H1 (cell line): ENCODE measurements at places on chromosomes 12 and 14. TPM values are rescaled to one million over a fixed set of nuclear protein-coding genes. Genes with fewer than 3 reads are reported as not detected.

Gene VPS37B
- polyA plus RNA-seq: 15.7 and 17.2 TPM in 2 replicates

Gene GOLGA3
- 6.4 and 8.4 TPM in 2 replicates for polyA plus RNA-seq

Gene TTC5
- 6.4 and 9.1 TPM in 2 replicates for polyA plus RNA-seq

Gene AMIGO2
- 0.78 and 1.7 TPM in 2 replicates for polyA plus RNA-seq

Gene HSP90B1
- polyA plus RNA-seq: 88.9 and 161 TPM in 2 replicates

Gene RHEBL1
- 8.1 and 9.4 TPM in 2 replicates for polyA plus RNA-seq

Gene SLC17A8
- polyA plus RNA-seq: 0.05 and 0.14 TPM in 2 replicates

Gene P3H3
- polyA plus RNA-seq: 22.9 and 40.9 TPM in 2 replicates

Gene GALNT8
- 3.2 and 4.7 TPM in 2 replicates for polyA plus RNA-seq

Gene ZC3H10
- polyA plus RNA-seq: 4.0 and 5.1 TPM in 2 replicates

Gene TSHR
- 0.11 and 0.27 TPM in 2 replicates for polyA plus RNA-seq

Gene TPPP2
- not detected in 2 replicates for polyA plus RNA-seq

Gene SERPINA3
- not detected in 2 replicates for polyA plus RNA-seq

Gene WDR20
- polyA plus RNA-seq: 10.9 and 11.2 TPM in 2 replicates

Gene TAS2R42
- not detected in 2 replicates for polyA plus RNA-seq

Gene VPS29
- polyA plus RNA-seq: 40.0 and 74.6 TPM in 2 replicates

Gene ACTN1
- 236 and 302 TPM in 2 replicates for polyA plus RNA-seq

Gene FAM234B
- polyA plus RNA-seq: 10.6 and 12.5 TPM in 2 replicates

Gene KCNJ8
- 0.48 and 0.78 TPM in 2 replicates for polyA plus RNA-seq

Gene CRACR2A
- 0.75 and 0.85 TPM in 2 replicates for polyA plus RNA-seq

Gene DAO
- not detected in 2 replicates for polyA plus RNA-seq

Gene FAM222A
- polyA plus RNA-seq: 0.94 and 1.6 TPM in 2 replicates

Gene ABCD2
- polyA plus RNA-seq: not detected in 2 replicates

Gene CLEC1A
- polyA plus RNA-seq: 0.13 and 0.20 TPM in 2 replicates

Gene TMEM121
- polyA plus RNA-seq: 1.9 and 2.4 TPM in 2 replicates

Gene HCAR2
- polyA plus RNA-seq: not detected in 2 replicates

Gene OTUB2
- polyA plus RNA-seq: 2.2 and 2.6 TPM in 2 replicates

Gene RNASE1
- polyA plus RNA-seq: 10.2 and 13.4 TPM in 2 replicates

Gene CLEC2A
- 0.24 and 0.63 TPM in 2 replicates for polyA plus RNA-seq

Gene ARMH4
- polyA plus RNA-seq: 6.4 and 7.1 TPM in 2 replicates

Gene KERA
- polyA plus RNA-seq: not detected in 2 replicates

Gene BATF
- polyA plus RNA-seq: 0.20 TPM in 1 of 2 replicates, not detected in the other

Gene OAS1
- 0.13 and 0.23 TPM in 2 replicates for polyA plus RNA-seq

Gene LAG3
- polyA plus RNA-seq: 1.1 and 2.5 TPM in 2 replicates

Gene TECPR2
- 6.8 and 9.2 TPM in 2 replicates for polyA plus RNA-seq

Gene CACNA2D4
- 0.44 and 0.60 TPM in 2 replicates for polyA plus RNA-seq

Gene IFNG-AS1
- not detected in 2 replicates for polyA plus RNA-seq
